ENCODE measurements at places on chromosomes 2 and 18.

DNA sequence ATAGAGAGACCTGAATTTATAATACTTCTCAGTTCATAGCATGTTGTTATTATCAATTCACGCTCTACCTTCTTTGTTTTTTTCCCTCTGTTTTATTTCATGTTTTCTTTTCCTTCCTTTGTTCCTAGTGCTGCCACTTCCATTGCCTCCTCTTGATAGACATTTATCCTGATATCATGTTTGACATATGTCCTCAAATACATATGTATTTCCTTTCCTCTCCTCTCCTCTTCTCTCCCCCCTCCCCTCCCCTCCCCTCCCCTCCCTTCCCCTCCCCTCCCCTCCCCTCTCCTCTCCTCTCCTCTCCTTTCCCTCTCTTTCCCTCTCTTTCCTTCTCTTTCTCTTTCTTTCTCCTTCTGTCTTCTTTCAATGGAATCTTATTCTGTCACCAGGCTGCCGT, 67.8 kb downstream of the TDRD15 start:
- DNase-seq: no peak

- no peak for DNase-seq
These were observed 698.2 kb downstream of the TRIB2 start for GRCh38 chr2:13414897-13415296.

- peak; percentile 49 for DNase-seq
These were observed 19.5 kb downstream of the SLC25A52 start for GRCh38 chr18:31741097-31741735.

DNA sequence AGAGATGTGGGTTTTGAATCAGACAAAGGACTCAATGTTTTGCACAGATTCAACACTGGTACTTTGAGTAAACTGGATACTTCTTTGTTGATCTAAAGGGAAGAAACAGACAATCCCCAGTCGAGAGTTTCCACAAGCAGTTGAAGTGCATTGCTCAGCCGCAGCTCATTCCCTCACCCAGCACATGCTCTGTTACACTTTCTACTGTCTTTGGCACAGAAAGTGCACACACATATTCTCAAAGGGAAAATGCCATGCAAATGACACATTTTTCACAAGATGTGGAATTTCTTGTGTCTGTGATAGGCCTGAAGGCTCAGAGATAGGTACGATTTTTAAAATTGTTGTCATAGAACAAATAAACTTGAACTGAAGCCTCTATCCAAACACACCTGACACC, 258.9 kb upstream of the TRIB2 start:
- no peak for DNase-seq

DNA sequence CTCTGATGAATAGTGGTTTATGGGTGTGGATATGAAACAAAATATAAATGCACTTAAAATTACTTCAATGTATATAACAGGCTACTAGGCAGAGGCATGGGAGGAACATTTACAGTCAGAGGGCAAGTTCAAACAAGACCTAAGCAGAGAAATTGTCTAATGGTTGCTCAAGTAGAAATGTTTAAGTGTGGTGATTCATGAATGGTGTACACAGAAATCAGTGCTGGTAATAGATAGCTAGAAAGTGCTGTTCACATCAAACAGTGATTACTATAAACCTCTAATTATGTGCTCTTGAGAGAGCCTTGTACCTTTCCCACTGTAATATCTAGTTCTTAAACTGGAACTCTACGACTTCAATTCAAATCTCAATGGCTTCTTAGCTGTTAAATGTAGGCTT, 485.1 kb downstream of the NRXN1 start:
- DNase-seq: peak; percentile 94

GRCh38 chr2:139165041-139165440, 384.9 kb upstream of the NXPH2 start:
- DNase-seq: peak; percentile 2

DNA sequence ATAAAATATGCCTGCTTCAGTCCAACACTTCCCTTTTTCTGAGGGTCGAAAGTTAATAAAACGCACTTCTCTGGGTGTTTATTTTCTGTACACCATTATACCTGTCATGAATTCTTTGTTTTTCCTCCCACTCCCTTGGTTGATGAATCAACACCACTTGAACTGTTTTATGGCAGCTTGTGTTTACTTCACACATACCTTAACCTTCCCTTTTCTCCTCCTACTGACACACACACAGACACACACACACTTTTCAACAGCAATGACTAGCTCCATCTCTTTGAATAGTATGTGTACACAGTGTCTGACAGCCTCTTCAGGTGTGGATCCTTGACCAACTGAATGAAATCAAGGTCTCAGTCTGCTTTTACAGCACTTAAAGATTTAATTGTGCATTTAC, 91.3 kb downstream of the SATB2 start:
- peak; percentile 51 for DNase-seq
